ENCODE measurements at places on chromosomes 11 and 22.

DNA sequence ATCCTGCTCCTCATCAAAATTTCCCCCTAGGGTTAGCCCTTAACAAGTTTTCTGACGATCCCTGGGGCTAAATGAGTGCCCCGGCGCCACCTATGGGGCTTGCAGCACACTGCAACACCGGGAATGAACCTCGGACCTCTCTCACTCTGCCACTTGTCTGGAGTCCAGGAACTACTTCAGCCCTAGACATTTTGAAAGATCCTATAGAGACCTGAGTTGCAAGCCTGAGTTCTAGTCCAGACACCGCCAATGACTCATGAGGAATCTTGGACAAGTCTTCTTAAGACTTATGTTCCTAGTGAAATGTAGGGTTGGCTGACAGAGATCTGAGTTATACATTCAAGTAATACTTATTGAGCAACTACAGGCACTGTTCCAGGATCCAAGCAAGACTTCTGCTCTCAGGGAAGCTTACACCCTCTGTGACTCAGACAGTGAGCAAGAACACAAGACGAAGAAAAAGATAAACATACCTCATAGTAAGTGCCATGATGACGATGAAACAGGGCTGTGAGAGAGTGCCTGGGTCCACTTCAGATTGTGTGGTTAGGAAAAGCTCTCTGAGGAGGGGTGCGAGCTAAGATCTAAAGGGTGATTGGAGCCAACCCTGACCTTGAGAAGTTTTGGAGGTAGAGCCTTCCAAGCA, 10.2 kb upstream of the STK33 start:
- DNase-seq, result peak; percentile 94

DNA sequence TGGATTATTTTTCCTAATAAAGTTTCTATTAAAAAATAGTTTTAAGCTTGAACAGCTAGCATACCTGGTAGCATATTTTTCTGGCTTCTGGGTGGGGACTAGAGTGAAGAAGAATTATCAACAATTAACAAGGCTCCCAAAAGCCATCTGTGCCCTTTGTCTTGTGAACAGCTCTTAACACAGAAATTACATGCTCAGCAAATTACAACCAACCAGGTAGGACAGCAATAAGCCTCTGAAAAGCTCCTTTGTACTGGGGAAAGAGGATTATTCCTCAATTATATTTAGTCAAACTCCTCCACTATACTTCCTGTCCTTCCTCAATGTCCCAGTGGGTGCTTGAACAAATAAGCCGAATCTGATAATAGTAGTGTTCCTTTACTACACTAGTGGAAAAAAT, 162.8 kb downstream of the RAB38 start:
- DNase-seq, result no peak

DNA sequence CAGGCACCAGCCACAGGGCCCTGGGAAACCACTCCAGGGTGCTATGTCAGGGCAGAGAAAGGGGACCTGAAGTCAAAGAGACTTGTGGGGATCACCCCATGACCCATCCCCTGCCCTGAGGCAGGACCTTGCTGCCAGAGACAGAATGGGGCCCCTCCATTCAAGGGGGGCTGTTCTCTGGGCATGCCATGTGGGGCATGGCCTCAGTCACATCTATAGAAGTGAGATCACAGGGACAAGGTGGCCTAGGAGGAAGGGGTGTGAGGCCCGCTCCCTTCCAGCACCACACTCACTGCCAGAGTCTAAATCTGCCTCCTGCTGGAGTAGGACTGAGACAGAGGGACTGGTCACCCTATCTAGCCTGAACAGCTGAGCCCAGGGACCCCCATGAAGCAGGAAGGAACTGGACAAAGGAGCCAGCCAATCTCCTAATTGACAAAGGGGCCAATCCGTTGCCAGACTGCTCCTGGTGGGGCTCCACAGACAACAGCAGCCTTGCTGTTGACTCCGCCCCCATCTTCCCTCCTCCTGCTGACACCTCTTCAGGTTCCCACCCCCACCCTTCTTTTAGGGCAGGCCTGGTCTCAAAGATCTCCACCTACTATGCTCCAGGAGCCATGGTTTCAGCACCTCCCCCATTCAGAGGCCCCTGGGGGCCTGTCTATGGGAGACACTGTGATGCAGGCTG, 26.0 kb downstream of the NEAT1 start:
- DNase-seq, result peak; percentile 57

DNA sequence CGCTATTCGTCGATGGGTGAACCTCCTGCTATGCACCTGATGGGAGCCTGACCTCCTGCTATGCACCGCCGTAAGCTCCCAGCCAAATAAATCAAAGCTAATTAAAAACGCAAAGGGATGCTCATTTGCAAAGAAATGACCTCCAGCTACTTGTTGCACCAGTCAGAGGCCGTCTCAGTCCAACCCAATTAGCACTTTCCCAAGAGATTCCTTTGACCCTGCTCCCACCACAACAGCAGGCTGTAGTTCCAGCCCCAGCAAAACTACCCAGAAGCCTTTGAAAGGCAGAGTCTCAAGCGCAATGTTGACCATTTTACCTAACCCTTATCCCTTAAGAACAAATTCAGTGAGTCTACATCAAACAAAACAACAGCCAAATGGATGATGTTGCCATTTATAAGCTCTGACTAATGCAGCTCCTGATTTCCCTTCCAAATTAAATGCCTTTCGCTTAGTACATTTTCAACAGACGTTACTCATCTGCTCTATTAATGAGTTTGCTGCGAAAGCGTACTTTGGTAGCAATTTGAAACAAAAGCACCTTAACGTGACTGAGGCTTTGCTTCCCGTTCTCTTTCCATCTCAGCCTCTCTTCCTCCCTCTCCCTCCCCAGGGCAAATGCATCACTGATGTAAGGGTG, 17.2 kb upstream of the BSX start:
- DNase-seq, result peak; percentile 49

- peak; percentile 93 for DNase-seq
These were observed 5.7 kb upstream of the FBXO3 start for GRCh38 chr11:33779849-33780528.

All from astrocyte of the hippocampus (primary cell).